Retinal pigment epithelial cell (primary cell): ENCODE measurements at places on chromosomes 3 and 15.
A peak's percentile ranks its signal among the peaks of the same experiment; 100 is the strongest.

GRCh38 chr15:33045066-33045810, 149.3 kb downstream of the FMN1 start:
- DNase-seq, result peak; percentile 59

DNA sequence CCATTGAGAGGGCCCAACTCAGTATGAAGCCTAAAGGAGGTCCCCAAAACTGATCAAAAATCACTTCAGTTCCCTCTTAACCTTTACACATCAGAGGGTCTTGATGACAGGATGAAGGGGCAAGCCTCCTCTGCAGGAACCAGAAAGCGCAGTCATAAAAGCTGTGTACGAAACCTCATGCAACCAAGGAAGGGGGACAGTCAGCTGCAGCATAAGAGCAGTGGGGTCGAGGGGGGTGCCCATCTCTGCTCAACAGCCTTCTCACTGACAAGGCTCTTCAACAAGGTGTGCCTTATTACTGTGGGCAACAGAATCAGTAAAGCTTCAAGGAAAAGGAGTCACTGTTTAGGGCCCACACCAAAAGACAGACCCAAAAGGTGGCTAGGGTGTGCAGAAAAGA, 3.9 kb downstream of the POC1A start:
- DNase-seq, result no peak

DNA sequence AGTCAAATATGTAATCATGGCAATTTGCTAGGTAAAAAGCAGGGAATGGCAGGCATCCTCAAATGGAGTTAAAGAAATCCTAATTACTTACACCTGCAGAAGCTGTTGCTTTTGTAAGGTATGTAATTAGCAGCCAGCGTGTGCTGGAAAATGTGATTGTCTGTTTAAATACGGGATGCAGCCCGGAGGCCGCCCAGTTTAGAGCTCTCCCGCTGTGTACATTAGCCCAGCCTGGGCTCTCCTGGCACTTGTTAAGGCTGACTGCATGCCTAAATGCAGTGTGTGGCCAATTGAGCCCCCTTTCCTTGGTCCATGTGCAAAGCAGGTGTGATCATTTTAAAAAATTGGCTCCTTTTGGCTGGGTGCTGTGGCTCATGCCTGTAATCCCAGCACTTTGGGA, 9.0 kb downstream of the DPH3 start:
- DNase-seq, result no peak

- no peak for DNase-seq
Observed at GRCh38 chr3:192514081-192514753, 213.1 kb downstream of the FGF12 start.

DNA sequence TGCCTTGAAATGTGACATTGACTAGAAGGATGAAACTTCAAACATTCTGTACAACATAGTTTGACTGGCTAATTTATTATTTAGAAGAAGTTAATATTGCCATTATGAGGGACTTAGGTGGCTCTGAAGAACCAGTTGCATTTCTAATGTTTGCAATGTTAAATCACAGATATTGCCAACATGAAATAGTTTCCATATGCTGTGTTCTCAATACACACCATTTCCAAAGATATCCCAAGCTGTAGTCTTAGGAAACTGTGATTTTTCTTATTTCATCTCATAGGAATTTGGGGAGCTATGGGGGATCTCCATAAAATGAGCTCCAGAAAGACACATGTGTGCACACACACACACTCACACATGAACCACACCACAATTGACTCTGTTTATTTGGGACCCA, 36.3 kb downstream of the ALG1L2 start:
- no peak for DNase-seq

DNA sequence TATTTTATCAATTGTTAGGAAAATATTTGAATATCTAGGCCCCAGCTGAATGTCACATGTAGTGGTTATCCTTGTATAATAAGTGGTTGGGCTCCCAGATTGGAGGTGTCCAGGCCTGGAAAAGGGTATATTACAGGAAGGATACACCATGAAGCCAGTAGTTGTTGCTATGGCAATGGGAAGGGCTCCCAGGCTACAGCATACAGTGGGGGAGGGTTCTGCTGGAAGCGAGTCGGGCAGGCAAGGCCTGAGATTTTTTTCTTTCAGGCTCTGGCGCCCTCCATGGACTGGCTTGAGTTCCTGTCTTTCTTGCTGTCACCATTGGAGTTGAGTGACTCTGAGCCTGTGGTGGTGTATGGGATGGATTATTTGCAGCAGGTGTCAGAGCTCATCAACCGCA, 8.9 kb downstream of the ECE2 start:
- DNase-seq, result peak; percentile 48

GRCh38 chr3:113286524-113286923, 75.2 kb downstream of the BOC start:
- DNase-seq, result no peak

GRCh38 chr3:42270561-42270960, 4.6 kb upstream of the CCK start:
- DNase-seq, result no peak

- no peak for DNase-seq
Observed at GRCh38 chr3:119738741-119739140, 35.9 kb downstream of the CFAP91 start.

- no peak for DNase-seq
Observed at GRCh38 chr3:62602129-62602770, 228.9 kb upstream of the FEZF2 start.

GRCh38 chr3:38133557-38134405, 3.1 kb downstream of the ACAA1 start:
- no peak for DNase-seq

GRCh38 chr15:68580026-68580882, 1.5 kb downstream of the CORO2B start:
- no peak for DNase-seq

DNA sequence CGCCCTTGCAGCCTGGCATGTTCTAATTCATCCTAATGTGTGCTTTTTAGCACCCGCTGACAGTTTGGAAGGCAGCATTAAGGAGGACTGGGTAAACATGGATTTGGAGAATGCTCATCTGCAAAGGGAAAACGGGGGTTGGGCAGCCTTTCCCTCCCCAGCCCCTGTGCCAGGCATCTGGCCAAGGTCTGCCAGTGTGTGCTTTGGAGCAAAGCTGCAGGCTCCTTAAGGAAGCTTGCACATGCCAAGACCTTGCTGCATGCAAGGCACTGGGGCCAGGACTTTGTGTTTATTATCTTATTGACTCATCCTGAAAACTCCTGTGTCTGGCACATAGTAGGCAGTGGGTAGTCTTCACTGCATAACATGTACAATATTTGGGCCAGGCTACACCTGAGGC, 20.1 kb downstream of the FAM3D start:
- no peak for DNase-seq

DNA sequence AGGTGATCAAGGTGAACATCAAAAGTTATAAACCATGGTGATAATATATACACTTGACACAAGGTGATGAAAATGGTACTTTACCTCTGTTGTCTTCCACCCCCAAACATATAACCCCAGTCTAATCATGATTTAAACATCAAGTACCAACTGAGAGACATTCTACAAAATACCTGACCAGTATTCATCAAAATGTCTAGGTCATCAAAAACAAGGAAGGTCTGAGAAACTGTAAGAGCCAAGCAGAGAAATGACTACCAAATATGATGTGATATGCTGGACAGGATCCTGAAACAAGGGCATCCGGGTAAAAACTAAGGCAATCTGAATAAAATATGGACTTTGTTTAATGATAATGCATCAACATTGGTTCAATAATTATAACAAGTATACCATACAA, 27.8 kb downstream of the EDC3 start:
- DNase-seq, result no peak

- DNase-seq, result no peak
Observed at GRCh38 chr3:135159681-135160247, 364.7 kb downstream of the EPHB1 start.

- DNase-seq, result peak; percentile 68
Observed at GRCh38 chr3:85605066-85605465, 646.3 kb downstream of the CADM2 start.

DNA sequence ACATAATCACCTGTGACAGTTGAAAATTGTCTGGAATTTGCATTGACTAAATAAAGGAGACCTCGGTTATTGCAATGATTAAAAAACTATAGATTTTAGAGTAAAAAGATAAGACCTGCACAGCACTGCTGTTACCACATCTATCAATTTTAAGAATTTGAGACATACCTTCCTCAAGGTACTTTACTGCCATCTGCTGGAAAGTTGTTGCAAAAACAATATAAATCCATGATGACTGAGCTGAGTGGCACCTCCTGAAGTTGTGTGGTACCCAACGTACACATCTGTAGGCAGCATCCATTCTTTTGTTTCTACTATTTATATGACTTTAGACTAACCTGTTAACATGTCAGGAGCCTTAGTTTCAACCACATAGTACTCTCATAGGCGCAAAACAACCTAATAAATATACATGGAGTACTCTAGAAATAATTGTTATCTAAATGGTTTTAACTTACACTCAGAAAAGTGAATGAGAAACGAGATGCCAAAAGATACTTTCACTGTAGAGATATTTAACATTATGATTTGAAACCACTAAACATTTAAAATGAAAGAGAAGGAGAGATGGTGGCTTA, 106.7 kb downstream of the GHSR start:
- DNase-seq, result no peak

GRCh38 chr3:101513419-101513986, 491 bp upstream of the SENP7 start:
- DNase-seq, result no peak

DNA sequence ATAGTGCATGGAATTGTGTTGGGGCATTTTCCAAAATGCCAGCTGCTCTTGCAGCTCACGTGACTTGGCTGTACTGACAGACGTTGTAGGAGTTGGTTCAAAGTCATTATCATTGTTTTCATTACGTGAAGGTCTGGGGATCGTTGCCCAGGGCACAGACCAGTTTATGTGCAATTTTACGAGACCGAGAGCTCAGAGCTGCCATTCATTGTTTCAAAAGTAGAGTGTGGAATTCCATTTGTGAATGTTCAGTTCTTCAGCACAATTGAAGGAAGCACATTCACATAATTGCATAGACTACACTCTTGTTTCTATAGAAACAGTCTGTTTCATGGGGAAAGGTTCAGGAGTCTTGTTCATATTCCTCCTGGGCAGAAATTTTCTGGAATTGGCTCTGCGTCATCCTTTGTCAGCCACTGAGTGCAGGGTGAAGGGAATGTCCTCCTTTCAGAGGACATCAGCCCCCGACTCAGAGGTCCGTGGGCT, 54.5 kb downstream of the GABRG3 start:
- DNase-seq, result no peak

GRCh38 chr3:33962396-33962795, 164.0 kb downstream of the PDCD6IP start:
- no peak for DNase-seq

DNA sequence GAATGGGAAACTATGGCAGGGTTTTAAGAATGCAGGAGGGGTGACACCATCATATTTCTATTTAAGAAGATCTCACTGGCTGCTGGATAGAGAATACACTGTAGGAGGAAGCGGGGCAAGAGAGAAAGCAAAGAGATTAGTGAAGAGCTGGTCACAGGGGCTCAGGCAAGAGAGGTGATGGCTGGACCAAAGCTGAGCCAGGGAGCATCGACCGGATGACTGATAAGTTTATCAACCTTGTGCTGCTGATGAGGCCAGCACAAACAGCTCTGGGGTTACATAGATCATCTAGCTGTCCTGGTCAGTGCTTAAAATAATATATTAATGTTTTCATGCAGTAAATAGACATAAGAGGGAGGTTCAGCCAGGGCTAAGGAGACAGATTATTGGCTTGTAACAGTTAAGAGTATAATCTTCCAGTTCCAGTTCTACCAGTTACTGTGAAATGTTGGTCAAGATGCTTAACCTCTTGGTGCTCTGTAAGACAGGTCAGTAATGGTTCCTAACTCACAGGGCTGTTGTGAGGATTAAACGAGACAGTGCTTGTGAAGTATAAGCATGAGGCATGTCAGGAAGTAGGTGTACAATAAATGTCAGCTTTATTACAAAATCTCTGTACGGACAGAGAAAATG, 201.0 kb upstream of the FEZF2 start:
- no peak for DNase-seq

GRCh38 chr3:120393243-120393642, 44.1 kb upstream of the LRRC58 start:
- no peak for DNase-seq

GRCh38 chr3:139289860-139290524, 53.8 kb upstream of the MRPS22 start:
- DNase-seq, result no peak

GRCh38 chr15:72902245-72902918, 118.8 kb upstream of the ADPGK start:
- no peak for DNase-seq

DNA sequence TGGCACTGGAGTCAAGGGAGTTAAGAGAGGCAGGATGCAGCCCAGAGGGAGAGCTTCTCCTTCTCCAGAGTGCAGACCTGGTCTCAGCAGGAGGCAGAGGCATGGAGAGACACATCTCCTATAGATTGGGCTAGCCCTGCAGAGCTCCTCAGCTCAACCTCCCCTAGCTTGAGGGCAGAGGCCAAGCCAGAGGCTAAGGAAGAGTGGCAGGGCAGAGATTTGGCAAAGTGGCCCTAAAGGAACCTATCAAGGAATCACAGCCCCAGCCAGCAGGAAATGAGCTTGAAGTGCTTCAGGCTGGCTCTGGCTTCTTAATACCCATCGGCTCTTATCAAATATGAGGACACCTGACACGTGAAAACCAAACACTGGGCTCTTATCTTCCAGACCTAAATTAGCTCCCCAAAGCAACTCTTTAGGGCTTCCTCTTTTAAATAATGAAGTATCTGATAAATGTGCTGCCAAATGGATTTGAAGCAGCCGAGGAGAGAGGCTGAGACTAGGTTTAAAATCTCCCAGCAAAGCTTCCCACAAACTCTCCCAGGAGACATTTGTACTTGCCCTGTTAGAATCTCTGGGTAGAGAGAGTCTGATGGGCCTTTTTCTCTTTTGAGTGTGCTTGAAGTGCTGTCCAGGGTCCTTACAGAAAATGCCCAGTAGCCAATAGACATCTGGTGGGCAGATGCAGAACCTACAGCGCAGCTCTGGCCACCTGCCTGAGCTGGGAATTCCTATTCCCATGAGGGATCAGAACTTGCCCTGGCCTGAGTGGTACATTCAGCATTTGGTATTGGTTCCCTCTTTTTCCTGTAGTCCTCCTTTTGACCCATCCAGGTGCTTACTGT, 271.4 kb downstream of the CLSTN2 start:
- DNase-seq, result no peak

GRCh38 chr15:57596978-57597377, 5.3 kb downstream of the MYZAP start:
- no peak for DNase-seq

GRCh38 chr15:41978534-41978933, 6.2 kb upstream of the EHD4 start:
- no peak for DNase-seq

DNA sequence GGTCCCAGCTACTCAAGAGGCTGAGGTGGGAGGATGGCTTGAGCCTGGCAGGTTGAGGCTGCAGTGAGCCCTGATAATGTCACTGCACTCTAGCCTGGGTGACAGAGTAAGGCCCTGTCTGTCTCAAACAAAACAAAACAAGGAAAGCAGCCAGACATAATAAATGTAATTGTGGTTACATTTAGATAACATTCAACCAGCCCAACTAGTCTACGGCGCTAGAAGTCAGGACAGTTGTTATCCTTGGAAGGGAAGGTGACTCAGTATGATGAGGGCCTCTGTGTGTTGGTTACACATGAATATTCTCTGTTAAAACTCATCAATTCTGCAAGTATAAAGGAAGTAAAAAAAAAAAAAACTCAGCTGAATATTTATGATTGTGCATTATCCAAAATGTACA, 27.0 kb upstream of the CSPG5 start:
- no peak for DNase-seq

GRCh38 chr15:39194106-39194830, 386.6 kb upstream of the THBS1 start:
- DNase-seq, result no peak

GRCh38 chr3:127759826-127760225, 62.5 kb downstream of the MGLL start:
- no peak for DNase-seq
